ENCODE measurements at places on chromosomes 3 and 15. TPM values are rescaled to one million over a fixed set of nuclear protein-coding genes. Genes with fewer than 3 reads are reported as not detected.

Gene MESP1
- total RNA-seq: 3.2 TPM

DNA sequence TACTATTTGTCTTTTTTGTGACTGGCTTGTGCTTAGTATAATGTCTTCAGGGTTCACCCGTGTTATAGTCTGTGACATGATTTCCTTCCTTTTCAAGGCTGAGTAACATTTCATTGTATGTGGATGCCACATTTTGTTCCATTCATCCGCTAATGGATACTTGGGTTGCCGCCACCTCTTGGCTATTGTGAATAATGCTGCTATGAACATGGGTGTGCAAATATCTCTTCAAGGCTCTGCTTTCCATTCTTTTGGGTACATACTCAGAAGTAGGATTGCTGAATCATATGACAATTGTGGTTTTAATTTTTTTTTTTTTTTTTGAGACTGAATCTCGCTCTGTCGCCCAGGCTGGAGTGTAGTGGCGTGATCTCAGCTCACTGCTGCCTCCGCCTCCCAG, 15.4 kb downstream of the CRTC3 start:
- no peak overlapping the region for H3K4me3 ChIP-seq
- no peaks in the 10 kb centered on the region for H3K27me3 ChIP-seq
- H3K36me3 ChIP-seq: peaks cover 59% of the 10 kb centered on the region
- no peak for DNase-seq
- H3K27ac ChIP-seq: no peak overlapping the region

GRCh38 chr3:33231756-33232465, 13.3 kb upstream of the SUSD5 start:
- H3K27me3 ChIP-seq: peaks cover 24% of the 10 kb centered on the region
- DNase-seq: no peak
- no peaks in the 10 kb centered on the region for H3K4me1 ChIP-seq
- no peaks in the 10 kb centered on the region for H3K36me3 ChIP-seq
- H3K4me3 ChIP-seq: no peak overlapping the region

- peaks cover 63% of the 10 kb centered on the region for H3K27me3 ChIP-seq
- no peak overlapping the region for H3K4me3 ChIP-seq
- DNase-seq: no peak
- peaks cover under 1% of the 10 kb centered on the region for H3K4me1 ChIP-seq
- H3K36me3 ChIP-seq: no peaks in the 10 kb centered on the region
- H3K27ac ChIP-seq: no peak overlapping the region
These were observed 26.0 kb downstream of the TMEM158 start for GRCh38 chr3:45199837-45200648.

Gene RTP3
- not detected for total RNA-seq
